Eye (tissue), 1 donor: ENCODE measurements at places on chromosomes 1 and 21.

DNA sequence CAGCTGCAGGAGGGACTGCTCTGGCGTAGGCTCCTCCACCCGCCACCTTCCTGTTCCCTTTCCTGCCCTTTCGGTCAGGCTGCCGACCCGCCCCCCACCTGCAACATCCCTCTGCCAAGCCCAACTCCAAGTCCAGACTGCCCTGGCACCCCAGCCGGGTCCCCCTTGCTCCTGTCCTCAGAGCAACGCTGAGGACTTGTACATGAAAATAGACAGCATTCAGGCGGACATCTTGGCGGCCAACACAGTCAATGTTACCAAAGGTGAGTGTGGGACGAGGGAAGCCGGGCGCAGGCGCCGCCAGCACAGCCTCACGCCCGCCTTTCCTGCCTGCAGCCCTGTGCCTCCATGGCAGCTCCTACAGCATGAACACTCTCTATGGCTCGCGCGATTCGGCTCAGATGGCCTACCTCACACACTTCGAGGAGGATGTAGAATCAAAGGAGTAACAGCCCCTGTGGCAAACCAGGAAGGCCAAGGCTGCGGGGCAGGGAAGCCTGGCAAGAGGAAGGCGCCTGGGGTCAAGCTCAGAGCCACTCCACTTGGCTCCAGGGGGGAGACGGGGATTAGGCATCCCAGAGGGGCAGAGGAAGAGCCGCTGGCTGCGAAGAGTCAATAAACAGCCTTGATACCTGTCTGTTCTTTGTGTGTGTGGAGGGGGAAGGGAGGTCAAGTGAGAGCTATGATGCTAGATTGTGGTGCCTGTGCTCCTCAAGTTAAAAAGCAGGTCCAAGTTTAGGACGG is 5.8 kb downstream of the RNU5D-1 start:
- no peak for DNase-seq

DNA sequence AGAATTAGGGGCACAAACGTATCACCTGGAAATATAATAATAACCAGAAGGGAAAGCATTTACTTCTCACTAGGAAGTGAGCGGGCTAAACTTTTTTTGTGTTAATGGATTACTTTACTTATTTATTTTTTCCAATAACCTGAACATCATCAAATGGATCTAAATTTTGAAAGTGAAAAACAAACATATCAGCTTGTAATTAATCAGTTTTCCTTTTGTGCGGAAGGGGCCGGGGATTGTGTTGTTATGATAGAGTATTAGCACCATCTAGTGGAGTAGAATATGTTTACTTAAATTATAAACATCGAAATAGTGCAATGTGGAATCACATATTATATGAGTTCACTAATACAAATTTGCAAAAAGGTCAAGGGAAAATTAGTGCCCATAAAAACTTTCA is 9.0 kb downstream of the CFH start:
- peak; percentile 74 for DNase-seq

GRCh38 chr1:225762444-225762843 is 15.2 kb upstream of the SRP9 start:
- DNase-seq: peak; percentile 52

GRCh38 chr1:218380125-218380977 is 35.2 kb downstream of the TGFB2 start:
- peak; percentile 57 for DNase-seq

- DNase-seq: no peak
Observed at GRCh38 chr1:165960881-165961280, 133.5 kb downstream of the UCK2 start.

GRCh38 chr1:95325349-95325748 is 91.3 kb downstream of the RWDD3 start:
- DNase-seq: no peak

DNA sequence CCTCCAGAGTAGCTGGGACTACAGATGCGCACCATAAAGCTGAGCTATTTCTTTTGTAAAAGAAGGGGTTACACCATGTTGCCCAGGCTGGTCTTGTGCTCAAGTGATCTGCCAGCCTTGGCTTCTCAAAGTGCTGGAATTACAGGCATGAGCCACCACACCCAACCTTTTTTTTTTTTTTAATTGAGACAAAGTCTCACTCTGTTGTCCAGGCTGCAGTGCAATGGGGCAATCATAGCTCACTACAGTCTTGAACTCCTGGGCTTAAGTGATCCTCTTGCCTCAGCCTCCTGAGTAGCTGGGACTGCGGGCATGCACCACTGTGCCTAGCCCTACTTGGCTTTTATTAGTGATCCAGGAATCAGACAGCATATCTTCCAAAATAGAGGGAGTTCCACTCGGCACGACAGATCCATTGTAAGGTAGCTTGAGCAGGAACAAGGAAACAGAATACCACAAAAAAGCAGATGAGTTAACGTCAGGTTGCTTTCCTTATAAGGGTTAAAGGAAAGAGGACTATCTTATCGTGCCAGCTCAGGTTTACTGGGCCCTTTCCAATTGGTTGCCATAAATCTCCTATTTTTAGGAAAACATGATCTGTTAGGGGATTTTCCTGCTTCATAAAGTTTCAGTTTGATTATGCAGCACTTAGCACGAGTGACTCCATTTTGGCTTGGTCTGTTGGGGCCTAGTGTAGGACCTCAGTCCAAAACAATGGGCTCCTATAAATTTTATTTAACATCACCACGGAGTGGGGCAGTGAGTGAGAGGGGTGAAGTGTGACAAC is 45.2 kb downstream of the NENF start:
- no peak for DNase-seq

DNA sequence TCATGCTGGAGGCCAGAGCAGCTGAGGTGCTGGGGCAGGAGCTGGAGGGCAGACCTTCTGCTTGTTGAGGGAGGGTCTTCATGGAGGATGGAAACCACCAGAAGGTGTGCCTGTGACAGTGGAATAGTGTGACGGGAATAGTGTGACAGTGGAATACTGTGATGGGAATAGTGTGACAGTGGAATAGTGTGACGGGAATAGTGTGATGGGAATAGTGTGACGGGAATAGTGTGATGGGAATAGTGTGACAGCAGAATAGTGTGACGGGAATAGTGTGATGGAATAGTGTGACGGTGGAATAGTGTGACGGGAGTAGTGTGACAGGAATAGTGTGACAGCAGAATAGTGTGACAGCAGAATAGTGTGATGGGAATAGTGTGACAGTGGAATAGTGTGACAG is 325.1 kb downstream of the HHAT start:
- peak; percentile 64 for DNase-seq

DNA sequence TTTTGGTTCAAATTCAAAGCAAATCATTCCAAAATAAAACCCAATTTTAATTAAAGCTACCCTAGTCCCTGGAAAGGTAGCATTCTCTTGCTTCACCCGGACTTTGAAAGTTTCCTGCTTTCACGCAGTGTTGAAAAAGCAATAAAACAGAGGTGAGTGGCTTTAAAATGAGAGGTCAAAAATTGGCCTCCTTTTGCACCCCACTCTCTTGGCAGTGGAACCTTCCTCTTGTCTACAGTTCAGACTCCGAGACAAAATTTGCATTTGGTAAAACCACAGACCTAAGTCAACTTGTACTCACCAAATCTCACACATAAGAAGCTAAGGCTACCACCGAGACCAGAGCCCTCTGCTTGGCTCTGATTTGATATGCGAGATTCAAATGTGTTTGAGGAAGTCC is 252.7 kb downstream of the TTLL7 start:
- DNase-seq: no peak

DNA sequence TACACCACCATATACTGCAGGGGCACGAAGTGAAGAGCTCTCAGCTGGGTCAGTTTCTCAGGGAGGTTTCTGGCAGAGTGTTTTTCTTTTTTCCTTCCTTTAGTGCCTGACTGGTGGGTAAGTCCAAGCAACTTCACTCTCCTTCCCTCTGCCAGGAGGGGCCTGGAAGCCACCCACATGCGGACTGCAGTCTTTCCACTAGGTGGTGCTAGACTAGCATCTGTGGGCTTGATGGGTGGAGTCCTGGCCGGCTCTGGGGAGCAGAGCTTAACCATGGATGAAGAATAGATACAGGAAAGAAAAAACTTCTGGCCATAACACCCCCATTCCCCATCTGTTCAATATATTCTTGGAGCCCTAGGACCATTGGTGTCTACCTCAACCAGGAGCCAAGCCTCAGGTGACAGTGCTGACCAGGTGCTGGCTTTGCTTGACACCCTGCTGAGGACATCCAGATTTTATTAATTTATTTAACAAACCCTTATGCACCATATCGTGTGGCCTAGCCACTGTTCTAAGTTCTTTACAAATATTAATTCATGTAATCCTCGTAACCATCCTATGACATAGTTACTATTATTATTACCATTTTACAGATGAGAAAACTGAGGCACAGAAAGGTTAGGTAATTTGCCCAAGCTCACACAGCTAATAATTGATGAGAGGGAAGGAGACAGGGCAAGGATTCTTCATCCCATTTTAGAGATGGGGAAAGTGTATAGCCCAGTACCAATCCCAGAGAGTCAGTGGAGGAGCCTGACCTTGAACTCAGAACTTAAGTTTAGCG is 126.7 kb upstream of the CSF3R start:
- peak; percentile 88 for DNase-seq

- DNase-seq: no peak
Observed at GRCh38 chr1:93905734-93906133, 3.5 kb downstream of the GCLM start.

DNA sequence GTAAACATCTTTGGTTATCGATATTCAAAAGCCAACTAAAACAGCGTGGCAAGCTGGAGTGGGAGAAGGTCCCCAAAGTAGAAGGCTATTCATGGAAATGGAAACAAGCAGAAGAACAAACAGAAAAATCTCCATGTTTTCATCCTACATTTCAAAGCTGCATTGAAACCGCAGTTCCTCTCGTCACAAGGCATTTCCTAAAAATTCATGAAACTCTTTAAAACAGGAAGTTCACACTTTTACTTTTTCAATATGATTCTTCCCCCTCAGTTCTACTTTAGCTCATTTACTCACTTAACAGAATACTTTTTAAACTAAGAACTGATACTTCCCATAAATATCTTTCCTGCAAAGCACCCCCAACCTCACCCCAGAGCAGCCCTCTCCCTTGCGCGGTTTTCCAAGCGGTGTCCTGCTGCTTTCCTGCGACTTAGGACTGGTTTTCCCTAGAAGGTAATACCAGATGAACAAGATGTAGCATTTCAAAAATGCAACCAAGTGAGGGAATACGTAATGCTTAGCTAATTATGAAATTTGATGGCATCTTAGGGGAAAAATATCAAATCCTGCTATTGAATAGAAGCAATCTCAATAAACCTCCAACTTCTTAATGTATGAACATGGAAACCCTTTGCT is 228.3 kb upstream of the PKN2 start:
- no peak for DNase-seq

DNA sequence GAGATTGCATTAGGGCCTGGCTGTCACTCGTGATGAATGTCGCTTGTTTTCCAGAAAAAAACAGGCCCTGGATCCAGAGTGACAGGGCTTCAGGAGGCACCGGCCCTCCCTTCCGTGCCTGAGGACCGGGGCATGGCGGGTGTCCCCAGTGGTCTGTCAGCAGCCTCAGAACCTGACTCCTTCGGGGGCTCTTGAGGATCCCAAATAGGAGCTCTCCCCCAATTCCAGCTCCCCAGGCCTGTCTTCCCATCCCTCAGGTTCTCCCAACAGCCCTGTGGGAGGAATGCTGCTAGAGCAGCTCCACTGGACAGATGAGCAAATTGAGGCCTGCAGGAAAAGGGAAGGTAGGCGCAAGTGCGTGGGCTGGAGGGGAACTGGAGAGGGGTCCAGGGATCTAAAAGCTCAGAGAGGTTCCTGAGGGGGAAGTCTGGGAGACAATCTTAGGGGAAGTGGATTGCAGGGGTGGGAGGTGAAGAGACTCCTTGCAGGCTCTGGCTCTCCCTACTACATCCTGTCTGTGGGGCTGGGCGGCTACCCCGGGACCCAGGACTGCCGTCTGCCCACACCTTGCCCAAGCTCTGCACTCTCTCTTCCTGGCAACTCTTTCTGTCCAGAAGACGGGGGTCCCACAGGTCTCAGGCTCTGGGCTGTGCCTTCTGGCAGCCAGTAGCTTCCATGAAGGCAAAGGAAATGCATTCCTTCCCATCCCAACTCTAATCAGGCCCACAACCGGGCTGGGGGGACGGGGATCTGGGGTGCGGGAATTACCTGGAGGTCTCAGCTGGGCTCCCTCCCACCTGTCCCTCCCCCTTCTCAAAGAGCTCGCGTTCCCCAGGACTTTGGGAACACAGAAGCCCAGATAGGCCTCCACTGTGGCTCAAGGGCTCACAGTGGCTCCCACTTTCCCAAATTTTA is 105.7 kb upstream of the CASZ1 start:
- peak; percentile 56 for DNase-seq
